ENCODE measurements at places on chromosomes 11 and 22.
A peak's percentile ranks its signal among the peaks of the same experiment; 100 is the strongest.

GRCh38 chr11:2104524-2105440 is 34.4 kb downstream of the IGF2 start:
- DNase-seq = no peak

- DNase-seq = no peak
These were observed 19.5 kb downstream of the ZNF74 start for GRCh38 chr22:20413217-20414058.

GRCh38 chr22:35568751-35569739 is 28.4 kb downstream of the RASD2 start:
- DNase-seq = no peak

DNA sequence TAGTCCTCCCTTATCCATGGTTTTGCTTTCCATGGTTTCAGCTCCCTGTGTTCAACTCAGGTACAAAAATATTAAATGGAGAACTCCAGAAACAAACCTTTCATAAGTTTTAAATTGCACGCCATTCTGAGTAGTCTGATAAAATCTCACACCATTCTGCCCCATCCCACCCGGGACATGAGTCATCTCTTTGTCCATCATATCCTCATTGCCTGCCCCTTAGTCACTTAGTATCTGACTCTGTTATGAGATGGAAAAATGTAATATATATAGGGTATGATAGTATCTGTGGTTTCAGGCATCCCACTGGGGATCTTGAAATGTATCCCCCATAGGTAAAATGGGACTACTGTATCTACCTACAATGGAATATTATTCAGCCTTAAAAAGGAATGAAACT is 35.5 kb upstream of the FGF3 start:
- DNase-seq = no peak

GRCh38 chr11:124460459-124460858 is 15.0 kb upstream of the OR8B8 start:
- DNase-seq = no peak

DNA sequence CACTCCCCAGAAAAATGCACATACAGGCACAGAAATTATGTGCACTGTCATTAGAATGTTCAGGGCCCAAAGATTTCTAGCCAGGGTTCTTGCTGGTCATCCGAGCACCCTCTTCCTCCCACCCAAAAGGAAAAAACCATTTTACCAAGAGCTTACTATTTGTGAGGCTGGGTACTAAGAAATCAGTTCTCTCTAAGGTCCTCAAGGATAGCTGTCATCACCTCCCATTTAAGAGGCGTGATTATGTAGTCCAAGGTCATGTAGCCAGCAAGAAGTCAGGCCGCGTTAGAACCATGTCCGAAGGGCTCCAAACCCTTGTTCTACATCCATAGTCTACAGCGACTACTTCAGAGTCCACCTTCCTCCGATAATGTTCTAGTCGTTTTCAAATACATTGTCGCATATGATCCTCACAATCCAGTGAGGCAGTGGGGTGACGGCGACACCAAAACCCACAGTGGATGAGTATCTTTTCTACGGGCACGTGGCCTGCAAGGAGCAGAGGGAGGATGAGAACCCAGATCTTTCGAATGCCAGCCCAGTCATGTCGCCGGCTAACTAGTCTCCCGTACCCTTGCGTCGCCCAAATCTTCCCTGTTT is 634 bp downstream of the TIMM8B start:
- peak; percentile 73 for DNase-seq

DNA sequence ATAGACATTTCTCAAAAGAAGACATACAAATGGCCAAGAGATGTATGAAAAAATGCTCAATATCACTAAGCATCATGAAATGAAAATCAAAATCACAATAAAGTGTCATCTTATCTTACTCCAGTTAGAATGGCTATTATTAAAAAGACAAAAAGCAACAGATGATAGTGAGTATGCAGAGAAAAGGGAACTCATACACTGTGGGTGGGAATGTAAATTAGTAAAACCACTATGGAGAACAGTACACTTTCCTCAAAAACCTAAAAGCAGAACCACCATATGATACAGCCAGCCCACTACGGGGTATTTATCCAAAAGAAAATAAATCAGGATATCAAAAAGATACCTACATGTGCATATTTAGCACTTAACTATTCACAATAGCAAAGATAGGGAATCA is 700.0 kb upstream of the ANO5 start:
- DNase-seq = no peak

DNA sequence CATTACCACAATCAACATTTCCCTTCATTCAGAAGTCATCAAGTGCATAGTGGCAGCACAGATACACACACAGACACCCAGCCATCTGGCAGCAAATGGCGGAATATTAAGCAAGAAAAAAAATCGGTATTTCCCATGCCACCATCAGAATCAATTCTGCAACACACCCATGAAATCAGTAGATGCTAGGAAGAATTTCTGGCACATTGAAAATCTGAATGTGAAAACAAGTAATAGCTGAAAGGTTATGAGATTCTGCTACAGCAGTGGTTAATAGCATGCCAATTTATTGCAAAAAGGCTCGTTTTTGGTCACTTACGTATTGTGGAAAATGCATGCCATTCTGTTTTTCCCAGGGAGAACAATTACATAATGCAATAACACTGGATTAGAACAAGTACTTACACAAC is 91.1 kb downstream of the PICALM start:
- no peak for DNase-seq

GRCh38 chr11:1674173-1675131 is 22.5 kb upstream of the KRTAP5-6 start:
- DNase-seq = no peak
